Stromal cell of bone marrow (primary cell): ENCODE measurements at places on chromosomes 4 and X.

- no peak for DNase-seq
Observed at GRCh38 chrX:44422631-44423030, 79.2 kb upstream of the EFHC2 start.

GRCh38 chr4:7877176-7877575 is 62.5 kb downstream of the AFAP1 start:
- no peak for DNase-seq

DNA sequence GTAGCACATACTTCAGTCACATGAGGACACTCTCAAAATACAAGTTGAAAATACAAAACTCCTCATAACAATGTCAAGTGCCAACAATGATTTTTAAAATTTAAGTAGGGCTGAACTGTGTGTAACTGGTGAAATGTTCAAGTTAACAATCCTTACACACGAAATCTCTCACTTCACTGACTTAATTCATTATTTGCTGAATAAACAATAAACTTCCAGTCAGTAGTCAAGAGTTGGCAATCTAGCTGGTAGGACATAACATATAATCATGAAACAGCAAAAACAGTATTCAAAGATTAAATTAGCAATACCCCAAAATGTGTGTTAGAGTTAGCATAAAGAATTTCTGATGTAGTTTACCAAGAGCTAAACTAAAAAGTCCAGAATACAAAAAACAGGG is 1.9 kb upstream of the RAB33B start:
- no peak for DNase-seq

DNA sequence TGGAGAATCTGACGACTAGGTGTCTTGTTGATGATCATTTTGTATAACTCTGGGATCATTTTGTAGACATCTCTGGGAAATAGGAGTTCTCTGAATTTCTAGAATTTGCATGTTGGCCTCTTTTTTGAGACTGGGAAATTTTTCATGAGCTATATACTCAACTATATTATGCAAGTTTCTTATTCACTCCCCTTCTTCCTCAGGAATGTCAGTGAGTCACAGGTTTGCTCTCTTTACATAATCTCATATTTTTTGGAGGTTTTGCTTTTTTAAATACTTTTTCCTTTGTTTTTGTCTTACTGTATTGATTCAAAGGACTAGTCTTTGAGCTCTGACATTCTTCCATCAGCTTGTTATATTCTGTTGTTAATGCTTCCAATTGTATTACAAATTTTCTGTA is 1324.2 kb downstream of the TECRL start:
- no peak for DNase-seq

- no peak for DNase-seq
Observed at GRCh38 chr4:177099211-177099610, 210.5 kb upstream of the NEIL3 start.

GRCh38 chrX:123740536-123740935 is 7.7 kb upstream of the THOC2 start:
- DNase-seq, result no peak

DNA sequence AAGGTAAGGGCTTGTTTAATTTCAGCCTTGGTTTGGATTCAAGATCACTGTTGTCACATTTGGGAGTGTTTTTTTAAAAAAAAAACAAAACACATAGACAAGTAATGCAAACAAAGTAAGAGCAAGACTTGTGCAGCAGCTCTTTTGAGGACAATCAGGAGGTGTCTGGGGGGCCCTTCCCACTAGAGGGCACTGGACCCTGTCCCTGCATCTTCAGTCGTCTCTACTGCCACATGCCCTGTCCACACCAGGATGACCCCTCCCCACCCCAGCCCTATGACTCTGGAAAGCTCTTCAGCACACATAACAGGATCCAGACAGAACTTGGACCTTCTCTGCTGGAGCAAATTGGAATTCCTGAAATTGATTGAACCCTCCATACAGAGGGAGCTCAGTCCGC is 71.0 kb downstream of the USP46 start:
- no peak for DNase-seq

GRCh38 chr4:105145156-105145902 is 1.3 kb upstream of the TET2 start:
- no peak for DNase-seq

DNA sequence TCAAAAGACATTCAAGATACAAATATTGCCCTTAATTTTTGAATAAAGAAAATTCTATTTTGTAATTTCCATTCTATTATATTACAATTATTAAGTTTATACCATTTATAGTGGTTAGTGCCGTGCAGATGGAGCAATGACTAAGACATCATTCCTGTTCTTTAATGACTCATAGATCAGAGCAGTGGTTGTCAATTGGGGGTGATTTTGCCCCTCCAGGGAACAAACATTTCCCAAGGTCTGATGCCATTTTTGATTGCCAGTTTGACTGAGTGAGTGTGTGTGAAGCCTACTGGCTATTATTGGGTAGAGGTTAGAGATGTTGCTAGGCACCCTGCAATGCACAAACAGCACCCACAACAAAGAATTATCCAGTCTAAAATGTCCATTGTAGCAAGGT is 97.9 kb upstream of the DDIT4L start:
- peak; percentile 46 for DNase-seq

DNA sequence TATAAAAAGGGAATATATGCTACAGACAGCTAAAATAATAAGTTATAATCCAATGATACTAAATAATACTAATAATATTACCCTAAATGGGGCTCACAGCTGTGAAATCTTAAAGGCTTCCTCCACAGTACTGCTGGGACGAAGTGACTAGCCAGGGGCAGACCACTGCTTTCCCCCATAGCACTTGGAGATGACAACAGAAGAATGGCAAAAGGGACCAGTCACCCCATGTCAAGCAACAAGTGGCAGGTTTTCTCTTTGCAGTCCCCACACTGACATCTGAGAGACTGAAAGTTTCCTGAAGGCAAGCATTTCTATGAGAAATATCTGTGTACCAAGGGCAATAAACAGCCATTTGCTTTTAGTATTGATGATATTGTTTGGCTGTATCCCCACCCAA is 173.5 kb upstream of the GPC4 start:
- no peak for DNase-seq

DNA sequence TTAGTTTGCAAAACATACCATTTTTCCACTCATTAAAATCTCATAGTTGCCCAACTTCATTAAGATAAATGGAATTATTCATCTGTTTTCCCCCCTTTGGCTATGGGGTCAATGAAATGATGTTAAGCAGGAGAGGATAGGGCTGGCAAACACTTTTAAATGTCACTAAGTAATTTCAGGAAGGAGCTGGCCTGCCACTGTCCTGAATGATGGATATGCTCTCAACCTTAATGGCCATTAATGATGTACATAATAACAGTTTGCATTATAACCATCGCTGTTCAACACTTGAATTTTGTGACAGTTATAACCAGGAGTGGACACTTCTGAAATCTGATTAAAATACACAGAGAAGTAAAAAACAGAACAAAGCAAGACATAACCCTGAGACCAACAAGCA is 77.2 kb downstream of the C4orf51 start:
- DNase-seq, result no peak

DNA sequence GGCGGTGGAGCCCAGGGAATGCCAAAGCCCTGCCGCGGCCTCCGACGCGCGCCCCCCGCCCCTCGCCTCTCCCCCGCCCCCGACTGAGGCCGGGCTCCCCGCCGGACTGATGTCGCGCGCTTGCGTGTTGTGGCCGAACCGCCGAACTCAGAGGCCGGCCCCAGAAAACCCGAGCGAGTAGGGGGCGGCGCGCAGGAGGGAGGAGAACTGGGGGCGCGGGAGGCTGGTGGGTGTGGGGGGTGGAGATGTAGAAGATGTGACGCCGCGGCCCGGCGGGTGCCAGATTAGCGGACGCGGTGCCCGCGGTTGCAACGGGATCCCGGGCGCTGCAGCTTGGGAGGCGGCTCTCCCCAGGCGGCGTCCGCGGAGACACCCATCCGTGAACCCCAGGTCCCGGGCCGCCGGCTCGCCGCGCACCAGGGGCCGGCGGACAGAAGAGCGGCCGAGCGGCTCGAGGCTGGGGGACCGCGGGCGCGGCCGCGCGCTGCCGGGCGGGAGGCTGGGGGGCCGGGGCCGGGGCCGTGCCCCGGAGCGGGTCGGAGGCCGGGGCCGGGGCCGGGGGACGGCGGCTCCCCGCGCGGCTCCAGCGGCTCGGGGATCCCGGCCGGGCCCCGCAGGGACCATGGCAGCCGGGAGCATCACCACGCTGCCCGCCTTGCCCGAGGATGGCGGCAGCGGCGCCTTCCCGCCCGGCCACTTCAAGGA is at the start of gene FGF2:
Gene FGF2, plus strand, starts transcription at position 279 of the 705 bp plus-strand sequence. Its CDS starts 344 bp downstream, at position 623.
- DNase-seq, result peak; percentile 40

DNA sequence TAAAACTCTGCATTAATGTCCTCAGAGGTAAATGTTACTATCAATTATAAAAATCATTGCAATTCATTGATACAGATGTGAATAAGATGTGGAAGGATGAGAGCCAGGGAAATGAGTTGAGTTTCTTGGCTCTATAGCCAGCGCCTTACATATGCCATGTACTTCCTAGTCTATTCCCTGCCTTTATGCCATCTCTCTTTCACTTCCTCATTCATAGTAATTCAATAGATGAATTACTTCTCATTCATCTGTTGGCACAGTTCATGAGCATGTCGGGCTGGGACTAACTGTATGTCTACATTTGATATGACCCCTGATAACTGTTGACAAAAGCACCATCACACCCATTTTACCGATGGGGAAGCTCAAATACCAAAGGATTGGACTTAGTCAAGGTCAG is 55.7 kb downstream of the LNX1 start:
- no peak for DNase-seq

DNA sequence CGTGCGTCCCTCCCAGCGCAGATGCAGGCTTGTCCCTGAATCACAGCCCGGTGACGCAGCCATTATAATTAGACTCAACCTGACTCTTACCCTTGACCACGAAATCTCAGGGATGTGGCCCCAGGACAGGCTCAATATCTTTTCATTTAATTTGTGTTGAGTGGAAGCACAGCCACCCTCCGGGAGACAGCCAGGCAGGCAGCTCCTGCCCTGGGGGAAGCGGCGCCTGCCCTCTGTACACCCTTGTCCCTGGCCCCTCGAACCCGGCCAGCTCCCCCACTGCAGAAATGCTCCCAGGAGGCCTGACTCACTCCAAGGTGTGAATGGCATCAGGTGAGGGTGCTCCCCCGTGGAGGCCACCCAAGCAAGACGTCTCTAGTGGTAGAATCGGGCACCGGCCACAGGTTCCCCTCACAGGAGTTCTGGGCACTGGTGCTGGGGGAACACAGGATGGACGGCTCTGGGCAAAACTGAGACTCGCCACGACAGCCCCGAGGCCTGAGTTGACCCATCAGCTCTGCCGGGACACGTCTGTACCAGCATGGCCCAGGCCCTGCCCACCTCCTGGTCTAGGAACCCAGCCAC is 2.7 kb downstream of the CPLX1 start:
- DNase-seq, result no peak

- no peak for DNase-seq
Observed at GRCh38 chr4:37438564-37439279, 194.2 kb downstream of the NWD2 start.

DNA sequence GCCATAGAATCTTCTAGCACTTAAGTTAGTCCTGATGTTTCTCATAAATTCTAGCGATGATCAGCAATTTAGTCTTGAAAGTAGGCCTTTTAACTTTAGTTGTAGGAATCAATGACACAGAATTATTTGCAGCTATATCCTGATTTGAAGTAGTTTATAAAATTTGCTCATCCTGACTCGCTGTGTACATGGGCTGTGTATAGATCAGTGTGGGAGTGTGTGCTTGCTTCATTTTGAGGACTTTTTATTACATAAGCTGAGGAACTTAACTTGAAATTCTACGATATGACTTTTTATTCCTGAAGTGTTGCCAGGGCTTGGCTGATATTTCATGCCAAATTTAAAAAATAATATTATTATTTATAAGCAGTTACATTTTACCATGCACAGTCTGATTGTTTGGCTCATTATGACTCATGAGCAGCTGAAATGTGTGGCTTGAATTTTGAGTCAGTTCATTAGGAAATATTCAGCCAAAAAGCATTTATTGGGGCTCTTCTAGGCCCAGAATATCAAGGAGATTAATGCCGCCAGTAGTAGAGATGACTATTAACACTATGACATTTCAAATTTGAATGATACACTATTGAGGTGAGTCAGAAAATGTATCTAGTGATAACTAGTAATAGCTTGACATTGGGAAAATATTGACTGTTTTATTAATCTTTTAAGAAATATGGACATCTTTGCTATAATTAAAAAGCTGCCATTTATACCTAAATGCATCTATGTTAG is 128.9 kb upstream of the LIMCH1 start:
- no peak for DNase-seq

DNA sequence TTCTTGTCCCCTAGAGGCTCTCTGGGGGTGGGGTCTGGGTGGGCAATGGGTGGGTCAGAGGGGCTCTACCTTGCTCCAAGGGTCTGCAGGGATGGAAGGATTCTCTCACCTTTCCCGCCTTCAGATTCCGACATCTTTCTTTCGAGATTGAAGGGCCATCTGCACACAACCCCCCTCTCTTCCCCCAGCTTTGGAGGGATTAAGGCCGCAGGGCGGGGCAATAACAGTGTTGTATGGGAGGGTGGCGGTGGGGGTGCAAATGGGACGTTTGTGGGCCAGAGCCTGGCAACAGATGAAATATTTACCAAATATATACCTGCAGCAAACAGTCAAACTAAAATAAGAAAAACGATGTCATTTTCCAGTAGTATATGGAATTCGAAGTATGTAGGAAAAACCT is at the start of gene CACNA1F:
Gene CACNA1F, minus strand, starts transcription at position 165 of the 400 bp plus-strand sequence. Its CDS starts 31 bp downstream, at position 134.
- no peak for DNase-seq

- no peak for DNase-seq
Observed at GRCh38 chr4:81465406-81466340, 6.0 kb downstream of the RASGEF1B start.

DNA sequence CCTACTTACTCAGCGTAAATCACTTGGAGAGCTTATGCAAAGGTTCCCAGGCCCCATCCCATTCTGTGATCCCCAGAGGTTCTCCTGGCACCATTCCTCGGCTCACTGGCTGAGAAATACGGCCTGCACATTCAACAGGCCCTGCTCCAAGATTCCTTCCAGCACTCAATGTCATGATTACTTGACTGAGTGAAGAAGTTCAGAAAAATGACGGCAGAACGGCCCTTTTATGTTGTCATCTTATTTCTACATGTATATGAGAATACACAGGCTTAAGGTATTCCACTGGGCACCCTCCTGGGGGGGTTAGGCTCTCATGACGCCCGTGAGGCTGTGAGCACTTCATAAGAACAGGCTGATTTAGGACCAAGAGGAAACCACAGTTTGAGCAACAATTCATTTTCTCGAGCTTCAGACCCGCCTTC is 190.6 kb downstream of the NSUN7 start:
- peak; percentile 54 for DNase-seq

GRCh38 chr4:139144161-139144859 is 32.7 kb downstream of the ELF2 start:
- DNase-seq, result peak; percentile 33

GRCh38 chr4:74394476-74395136 is 29.7 kb downstream of the EREG start:
- no peak for DNase-seq

GRCh38 chrX:46599051-46599560 is 25.5 kb downstream of the CHST7 start:
- no peak for DNase-seq

DNA sequence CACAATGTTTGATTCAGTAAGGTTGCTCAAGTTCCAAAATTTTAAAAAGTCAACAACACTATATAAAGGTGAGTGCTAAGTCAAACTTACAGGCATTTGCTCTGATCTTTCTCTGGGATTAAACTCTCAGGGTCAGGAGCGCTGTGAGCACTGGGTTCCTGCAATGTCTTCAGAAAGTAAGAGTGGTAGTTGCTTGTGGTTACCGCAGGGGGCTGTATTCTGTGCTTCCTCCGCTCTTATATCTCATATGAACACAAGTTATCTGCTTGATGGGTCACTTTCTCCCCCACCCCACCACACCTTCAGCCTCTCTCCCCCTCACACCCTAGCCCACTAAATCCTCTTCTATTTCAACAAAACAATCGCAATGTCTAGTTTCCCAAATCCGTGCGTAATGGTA is 116.4 kb upstream of the IGSF1 start:
- no peak for DNase-seq
